ENCODE measurements at places on chromosomes 11 and 22.

GRCh38 chr22:27761665-27762064 lies 39.9 kb downstream of the MN1 start:
- H3K4me1 ChIP-seq = no peaks in the 10 kb centered on the region
- no peak overlapping the region for H3K27ac ChIP-seq
- H3K27me3 ChIP-seq = peaks cover 6% of the 10 kb centered on the region
- no peak overlapping the region for H3K4me3 ChIP-seq
- no peaks in the 10 kb centered on the region for H3K36me3 ChIP-seq

DNA sequence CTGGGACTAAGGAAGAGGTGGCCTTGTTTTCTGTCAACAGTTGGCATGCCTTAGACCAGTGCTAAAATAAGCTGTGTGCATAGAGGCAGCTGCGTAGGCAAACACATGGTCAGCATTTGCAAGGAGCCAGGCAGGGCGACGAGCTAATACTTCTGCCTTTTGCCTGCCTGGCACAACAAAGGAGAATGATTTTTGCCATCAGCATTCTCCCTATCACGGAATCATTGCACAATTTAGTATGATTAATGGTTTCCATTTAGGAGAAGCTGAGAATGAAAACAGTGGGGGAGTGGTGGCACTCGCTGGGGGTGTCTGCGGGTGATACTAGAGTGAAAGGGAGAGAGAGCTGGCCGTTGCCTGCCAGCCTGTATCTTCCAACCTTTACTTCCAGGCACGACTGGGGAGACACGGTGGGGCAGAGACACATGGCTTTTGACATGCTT lies 336.0 kb downstream of the CADM1 start:
- DNase-seq = no peak
- peaks cover 7% of the 10 kb centered on the region for H3K27me3 ChIP-seq
- no peak overlapping the region for H3K4me3 ChIP-seq
- no peaks in the 10 kb centered on the region for H3K36me3 ChIP-seq
- no peaks in the 10 kb centered on the region for H3K4me1 ChIP-seq

GRCh38 chr11:130042093-130042591 lies 27.6 kb upstream of the APLP2 start:
- H3K36me3 ChIP-seq = no peaks in the 10 kb centered on the region
- no peak overlapping the region for H3K4me3 ChIP-seq
- no peaks in the 10 kb centered on the region for H3K27me3 ChIP-seq
- H3K4me1 ChIP-seq = no peaks in the 10 kb centered on the region

DNA sequence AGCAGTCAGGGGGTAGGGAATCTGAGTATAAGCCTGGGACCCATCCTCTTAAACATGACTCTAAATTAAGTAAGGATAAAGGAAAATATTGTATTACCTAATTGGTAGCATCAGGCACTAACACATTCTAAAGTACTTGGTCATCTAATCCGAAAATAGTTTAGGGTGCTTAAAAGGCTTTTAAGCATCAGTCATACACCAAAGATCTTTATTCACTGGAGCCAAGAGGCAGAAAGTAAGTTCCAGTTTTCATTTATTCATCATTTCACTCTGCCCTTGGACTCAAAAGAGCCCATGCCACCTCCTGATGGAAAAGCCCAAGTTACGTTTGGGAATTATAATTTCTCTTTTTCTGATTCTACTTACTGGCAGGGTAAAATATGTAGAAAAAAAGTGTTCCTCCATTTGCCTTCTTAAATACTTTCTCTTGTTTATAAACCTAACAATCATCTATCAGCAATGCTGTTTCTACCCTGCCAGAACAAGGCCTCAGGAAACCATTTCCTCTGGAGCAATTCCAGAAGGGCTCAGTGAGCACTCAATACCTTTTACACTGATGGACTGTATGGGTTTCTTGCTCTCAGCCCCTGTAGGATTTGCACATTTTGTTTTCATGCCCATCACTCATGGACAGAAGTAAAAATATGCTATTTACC lies 120.1 kb upstream of the SLC5A12 start:
- H3K36me3 ChIP-seq = no peaks in the 10 kb centered on the region
- no peaks in the 10 kb centered on the region for H3K27me3 ChIP-seq
- H3K27ac ChIP-seq = no peak overlapping the region
- no peaks in the 10 kb centered on the region for H3K4me1 ChIP-seq

GRCh38 chr11:40187295-40187694 lies 1272.2 kb downstream of the LRRC4C start:
- H3K4me3 ChIP-seq = no peak overlapping the region
- H3K27me3 ChIP-seq = no peaks in the 10 kb centered on the region
- no peak for DNase-seq
- no peaks in the 10 kb centered on the region for H3K4me1 ChIP-seq
